ENCODE measurements at places on chromosomes 7 and 10. TPM values are rescaled to one million over a fixed set of nuclear protein-coding genes. Genes with fewer than 3 reads are reported as not detected.

GRCh38 chr7:87476179-87476557 lies 688 bp upstream of the ABCB4 start:
- no peak for DNase-seq

- no peak for DNase-seq
These were observed 116.6 kb upstream of the WDR11 start for GRCh38 chr10:120734483-120735078.

DNA sequence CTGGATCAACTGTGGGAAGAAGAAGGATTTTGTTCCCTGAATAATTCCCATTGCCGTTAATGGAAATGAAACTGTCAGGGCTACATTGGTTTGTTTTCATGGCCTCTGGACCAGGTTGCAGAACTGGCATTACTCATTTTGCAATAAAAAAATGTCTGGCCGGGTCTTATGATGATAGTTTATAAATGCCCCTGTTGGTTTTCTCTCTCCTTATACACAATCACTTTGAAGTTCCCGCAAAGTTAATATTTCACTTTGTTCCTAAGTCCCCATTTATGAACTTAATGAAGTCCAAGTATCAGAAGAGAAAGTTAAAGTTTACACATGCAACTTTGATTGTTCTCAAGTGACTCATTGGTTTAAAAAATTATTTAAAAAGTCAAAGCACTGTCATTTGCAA lies 150.7 kb upstream of the PRR15 start:
- DNase-seq = no peak

GRCh38 chr10:61899997-61900828 lies 1.3 kb upstream of the ARID5B start:
- DNase-seq = peak; percentile 75

DNA sequence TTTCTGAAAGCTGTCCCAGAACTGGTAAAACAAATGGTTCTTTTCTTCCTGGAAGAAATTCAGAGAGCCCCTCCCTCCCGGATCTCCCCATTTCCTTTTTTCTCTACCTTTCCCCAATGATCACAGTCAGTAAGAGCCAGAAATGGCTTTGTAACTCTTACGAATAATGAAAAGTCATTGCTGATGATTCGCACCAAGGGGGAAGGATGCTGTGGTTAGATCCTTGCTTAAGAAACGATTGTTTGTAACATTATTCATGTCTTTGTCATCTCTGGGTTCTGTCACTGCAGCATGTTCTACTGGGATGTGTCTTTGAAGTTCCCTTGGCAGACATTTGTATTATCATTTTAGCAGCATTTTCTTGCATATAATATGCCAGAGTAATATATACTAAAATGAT lies 138.9 kb downstream of the CACNB2 start:
- peak; percentile 40 for DNase-seq

The SPAM1 gene
- total RNA-seq = not detected

DNA sequence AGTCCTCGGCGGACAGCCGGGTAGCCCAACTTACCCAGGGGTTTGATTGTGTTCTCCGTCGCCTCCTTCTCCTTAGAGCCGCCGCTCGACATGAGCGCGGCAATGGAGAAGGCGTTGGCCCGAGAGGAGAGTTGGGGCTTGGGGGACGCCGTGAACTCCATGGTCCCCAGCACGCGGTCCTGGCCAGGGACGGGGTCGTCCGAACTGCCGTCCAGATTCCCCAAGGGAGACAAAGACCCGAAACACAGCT lies 515 bp downstream of the TBX20 start:
- DNase-seq = peak; percentile 21

All from MG63 (cell line).